BJ (cell line): ENCODE measurements at places on chromosomes 3 and 15.

DNA sequence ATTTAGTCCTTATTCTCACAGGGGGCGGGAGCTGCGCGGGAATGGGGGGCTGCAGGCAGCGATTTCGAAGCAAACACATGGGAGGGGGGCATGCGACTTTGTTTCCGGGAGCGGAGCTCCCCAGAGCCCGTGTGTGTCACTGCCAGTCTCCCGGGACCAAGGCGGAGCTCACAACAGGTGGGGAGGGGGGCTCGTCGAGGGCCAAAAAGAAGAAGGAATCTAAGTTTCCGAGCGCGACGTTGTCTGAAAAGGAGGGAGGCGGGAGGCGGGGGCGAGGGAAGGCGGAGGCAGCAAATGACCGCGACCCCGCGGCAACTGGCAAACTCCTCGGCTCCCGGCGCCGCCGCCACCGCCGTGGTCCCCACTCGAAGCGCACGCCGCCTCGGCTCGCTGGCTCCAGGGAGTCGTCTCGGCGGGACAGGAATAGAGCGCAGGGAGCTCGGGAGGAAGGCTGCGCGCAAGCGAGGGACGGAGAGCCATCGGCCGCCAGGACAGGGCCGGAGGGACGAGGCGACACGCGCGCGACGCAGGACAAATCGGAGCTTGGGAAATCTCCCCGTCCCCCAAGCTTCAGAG lies 1.4 kb downstream of the FOXP1 start:
- DNase-seq = no peak

DNA sequence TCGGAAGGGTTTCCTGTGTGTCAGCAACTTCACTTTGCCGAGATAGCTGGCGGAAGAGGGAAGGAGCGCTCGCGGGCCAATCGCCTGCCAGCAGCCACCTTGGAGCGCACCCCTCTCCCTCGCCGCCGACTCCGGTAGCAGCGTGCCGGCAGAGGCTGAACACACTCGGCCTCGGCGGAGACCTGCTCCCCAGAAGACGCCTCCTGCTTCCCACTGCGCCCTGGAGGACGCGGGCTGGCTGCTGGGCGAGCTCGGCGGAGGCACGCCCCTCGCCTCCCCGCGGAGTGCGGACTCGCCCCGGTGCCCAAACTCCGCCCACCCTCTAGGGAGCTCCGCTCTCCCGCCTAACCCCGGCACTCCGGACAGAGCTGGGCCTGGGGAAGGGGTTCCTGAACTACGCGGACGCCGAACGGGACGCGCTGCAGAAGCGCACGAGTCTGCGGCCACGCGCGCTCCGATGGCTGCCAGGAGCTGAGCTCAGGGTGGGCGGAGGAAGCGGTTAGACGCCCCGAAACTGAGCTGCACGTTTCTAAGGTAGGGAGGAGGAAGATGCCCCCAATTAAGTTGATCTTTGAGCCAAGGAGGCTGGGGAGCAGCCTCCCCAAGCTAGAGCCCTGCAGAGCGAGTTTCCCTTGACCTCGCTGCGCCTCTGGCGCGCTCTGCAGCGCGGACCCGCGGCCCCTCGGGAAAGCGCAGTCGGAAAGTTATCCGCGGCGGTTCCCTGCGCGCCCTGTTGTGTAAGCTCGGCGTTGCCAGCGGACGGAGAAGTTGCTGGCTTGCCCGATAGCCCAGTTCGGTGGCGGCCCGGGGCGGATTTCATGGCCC lies at the start of gene P2RY1:
Gene P2RY1, plus strand, starts transcription at position 356 of the 825 bp plus-strand sequence. CDS start 652 bp downstream, outside the sequence.
- no peak for DNase-seq

DNA sequence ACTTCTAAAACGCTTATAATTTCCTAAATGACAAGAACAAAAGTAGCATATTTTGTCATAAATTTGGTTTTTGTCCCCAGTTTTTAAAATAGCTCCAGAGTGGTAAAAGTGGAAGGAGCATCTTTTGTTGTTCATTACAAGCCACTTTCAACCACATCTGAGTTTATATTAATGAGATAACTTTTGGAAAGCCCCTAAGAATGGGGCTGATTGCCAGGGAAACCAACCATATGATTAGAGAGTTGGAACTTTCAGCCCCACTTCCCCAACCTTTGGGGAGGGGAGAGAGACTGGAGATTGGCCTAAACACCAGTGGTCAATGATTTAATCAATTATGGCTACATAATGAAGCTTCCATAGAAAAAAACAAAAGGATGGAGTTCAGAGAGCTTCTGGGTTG lies 57.4 kb downstream of the CPA3 start:
- no peak for DNase-seq

DNA sequence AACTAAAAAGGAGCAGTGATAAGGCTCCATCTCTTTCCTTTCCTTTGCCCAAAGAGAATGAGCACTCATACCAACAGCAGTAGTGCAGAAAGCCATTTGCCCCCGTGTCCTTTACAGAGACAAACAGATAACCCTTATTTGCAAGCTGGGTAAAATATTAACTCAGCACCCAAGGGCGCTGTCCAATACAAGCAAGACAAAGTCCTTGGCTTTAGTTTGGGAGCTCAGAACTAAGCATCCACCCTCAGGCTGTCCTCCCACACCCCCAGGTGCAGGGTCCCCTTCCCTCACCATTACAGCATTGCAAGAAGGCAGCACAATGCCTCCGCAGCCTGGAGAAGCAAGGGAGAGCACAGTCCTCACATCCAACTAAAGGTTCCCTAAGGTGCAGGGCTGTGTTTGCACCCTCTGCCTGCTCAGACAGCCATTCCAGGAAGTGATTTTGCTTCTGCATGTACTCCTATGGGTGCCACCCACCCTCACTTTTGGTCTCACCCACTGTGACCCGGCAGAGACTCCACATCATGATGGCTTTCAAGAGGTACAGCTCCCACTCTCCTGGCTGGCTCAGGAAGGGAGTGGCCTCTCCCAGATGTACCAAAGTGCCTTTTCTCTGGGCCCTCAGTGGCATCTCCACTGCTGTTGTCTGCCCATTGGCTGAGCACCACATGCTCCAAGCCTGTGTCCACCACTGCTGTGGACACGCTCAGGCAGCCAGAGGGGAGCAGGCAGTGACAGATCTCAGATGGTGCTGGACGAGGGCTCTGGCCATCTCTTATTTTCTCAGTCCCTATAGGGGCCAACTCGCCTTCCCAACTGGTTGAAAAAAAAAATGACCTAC lies 34.1 kb upstream of the HES1 start:
- DNase-seq = no peak

DNA sequence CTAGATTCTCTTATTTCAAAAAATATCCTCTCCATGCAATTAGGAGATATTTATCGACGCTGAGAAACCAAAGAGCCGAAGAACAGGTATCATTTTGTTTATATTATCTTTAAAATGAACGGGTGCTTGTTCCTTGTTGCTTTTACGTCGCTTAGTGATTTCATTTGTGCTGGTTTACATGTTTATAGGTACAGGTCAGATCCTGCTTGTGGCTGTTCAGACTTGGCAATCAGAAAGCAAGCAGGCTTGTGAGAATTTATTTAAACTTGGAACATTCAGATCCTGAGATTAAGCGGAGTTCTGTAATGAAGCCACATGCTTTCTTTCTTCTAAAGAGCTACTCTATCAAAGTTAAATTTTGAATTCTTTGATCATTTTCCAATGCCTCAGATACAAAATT lies 43.0 kb upstream of the ATP2C1 start:
- no peak for DNase-seq

- DNase-seq = no peak
These were observed 558 bp downstream of the DTWD1 start for GRCh38 chr15:49621401-49621811.

- DNase-seq = no peak
These were observed 94.5 kb upstream of the COL6A5 start for GRCh38 chr3:130250982-130251381.

DNA sequence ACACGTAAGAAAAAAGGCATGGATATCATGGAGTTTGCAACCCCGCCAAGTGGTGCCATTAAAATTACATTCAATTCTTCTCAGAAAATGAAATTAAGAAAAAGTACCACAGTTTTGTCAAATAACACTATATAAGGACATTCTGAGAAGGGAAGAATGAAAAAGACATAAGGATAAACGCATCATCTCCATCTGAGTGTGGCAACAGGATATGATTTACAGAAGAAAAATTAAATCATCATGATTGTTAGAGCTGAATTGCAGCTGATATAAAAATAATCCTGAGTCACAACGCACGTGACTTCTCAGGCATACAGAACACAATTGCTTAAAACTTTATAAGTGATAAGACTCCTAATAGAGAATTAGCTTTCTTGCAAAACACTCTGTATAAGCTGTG lies 133.8 kb downstream of the GREM1 start:
- DNase-seq = peak; percentile 70

DNA sequence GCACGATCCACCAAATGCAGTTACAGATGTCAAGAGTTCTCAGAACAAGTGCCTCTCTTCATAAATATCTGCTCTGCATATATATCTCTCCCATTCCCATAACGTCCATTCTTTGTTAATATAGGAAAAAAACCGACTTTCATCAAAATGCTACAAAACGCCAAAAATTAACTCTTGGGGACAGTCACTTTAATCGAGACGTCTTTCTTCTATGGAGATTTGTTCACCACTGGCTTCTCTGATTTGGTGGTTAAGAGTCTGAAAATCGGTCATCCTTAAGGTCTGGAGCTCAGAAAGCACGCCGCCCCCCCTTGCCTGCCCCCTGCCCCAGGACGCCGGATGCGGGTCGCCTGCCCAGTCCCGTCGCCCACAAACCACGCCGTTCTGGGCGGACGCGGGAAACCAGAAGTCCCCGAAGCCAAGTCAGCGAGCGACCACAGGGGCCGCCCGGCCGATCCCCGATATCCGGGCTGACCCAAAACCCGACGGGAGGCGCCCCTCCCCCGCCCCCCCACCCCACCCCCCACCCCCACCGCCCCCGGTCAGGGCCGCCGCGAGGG lies 252.7 kb downstream of the TJP1 start:
- no peak for DNase-seq

DNA sequence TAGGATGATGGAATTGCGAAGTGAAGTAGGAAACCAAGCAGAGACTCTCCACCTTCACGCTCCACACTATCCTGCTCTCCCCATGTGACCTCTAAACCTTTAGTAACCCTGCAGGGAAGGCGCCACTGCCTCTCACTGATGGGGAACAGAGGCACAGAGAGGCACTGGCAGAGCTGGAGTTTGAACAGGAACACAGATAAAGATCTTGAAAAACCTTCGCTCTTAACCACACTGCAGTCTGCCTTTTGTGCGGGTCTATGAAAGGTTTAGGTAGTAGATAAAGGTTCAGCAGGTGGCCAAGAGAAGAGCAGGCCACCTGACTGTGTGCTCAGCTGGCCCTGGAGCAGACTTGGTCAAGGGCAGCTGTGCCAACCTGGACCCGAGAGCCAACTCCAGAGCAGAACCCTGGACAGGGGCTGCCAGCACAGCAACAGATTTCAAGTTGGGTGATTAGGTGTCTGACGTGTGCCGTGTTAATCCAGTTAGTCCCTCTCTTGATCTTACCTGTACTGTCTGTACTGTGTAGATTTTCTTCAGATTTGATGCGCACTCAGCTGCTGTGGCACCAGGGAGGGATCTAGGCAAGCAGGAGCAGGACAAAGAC lies 15.2 kb downstream of the EIF4E3 start:
- DNase-seq = no peak

DNA sequence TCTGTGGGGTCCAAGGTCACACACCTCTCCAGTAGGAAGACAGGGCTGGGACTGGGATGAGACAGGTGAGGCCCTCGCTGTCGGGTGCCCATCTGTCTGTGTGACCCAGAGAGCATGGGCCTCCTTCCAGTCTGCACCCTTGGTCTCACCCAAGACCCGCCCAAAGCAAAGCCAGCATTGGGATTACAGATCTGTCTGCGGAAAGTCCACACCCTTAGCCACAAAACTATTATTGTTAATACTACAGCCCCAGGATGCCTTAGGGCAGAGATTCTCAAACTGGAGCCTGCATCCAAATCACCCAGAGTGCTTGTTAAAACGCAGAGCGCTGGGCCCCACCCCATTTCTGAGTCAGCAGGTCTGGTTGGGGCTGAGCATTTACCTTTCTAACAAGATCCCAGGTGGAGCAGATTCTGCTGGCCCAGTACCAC lies 58.5 kb upstream of the ZNF148 start:
- no peak for DNase-seq

DNA sequence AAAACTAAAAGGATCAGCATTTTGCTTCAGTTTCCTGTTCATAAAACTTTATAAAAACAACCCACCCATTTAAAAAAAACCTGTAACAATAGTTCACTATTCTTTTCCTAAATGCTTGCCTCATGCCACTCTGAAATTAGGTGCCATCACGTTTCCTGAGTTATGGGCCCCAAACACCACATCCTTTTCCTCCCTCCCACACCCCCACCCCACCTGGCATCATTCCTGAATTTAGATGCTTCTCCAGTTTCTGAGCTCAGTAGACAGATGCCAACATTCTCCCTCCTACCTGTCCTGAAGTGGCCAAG lies 11.9 kb upstream of the ARHGEF3 start:
- DNase-seq = no peak

- no peak for DNase-seq
These were observed 14.5 kb upstream of the WDR5B start for GRCh38 chr3:122430371-122430770.

- no peak for DNase-seq
These were observed 17.6 kb upstream of the SIN3A start for GRCh38 chr15:75468913-75469598.

GRCh38 chr3:117499189-117499870 lies 789.8 kb downstream of the TUSC7 start:
- no peak for DNase-seq

DNA sequence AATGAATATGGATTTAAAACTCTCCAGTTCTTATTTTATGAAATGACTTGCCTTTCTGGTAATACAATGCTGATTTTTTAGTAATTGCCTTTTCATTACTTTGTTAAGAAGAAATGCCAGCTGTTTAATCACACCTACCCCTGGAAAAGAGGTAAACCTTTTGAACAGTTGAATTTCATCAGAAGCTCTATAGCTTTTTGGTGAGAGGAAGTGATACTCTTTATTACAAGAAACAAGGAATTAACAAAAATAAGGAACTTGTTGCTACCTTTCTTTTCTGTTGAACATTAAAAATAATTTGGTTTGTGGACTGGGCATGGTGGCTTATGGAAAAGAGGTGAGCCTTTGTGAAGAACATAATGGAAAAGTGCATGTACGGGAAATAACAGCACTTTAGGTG lies 19.7 kb downstream of the BLOC1S6 start:
- no peak for DNase-seq

GRCh38 chr15:93126599-93126998 lies 37.6 kb upstream of the RGMA start:
- DNase-seq = no peak

- DNase-seq = no peak
These were observed 26.2 kb downstream of the AAGAB start for GRCh38 chr15:67228286-67228685.

DNA sequence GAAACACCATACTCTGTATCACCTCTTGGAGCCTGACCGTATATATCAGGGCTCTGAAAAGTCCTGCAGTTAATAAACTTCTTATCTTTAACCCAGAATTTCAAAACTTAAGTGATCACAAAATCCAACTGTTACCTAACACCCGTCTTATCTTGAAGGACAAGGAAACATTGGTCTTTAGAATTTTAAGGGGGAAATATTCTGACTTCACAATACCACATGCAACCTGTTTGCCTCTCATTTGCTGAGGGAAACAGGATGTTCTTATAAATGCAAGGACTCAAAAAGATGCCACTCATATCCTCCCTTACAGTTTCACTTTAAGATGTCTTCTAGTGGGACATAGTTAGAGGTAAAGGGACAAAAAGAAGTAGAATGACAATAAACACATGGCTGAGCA lies 67.9 kb downstream of the CRTC3 start:
- DNase-seq = no peak
